EH (cell line): ENCODE measurements at places on chromosomes 1 and 21.
A peak's percentile ranks its signal among the peaks of the same experiment; 100 is the strongest.

GRCh38 chr1:6083801-6084446 is 38.2 kb downstream of the KCNAB2 start:
- peak; percentile 59 for DNase-seq

DNA sequence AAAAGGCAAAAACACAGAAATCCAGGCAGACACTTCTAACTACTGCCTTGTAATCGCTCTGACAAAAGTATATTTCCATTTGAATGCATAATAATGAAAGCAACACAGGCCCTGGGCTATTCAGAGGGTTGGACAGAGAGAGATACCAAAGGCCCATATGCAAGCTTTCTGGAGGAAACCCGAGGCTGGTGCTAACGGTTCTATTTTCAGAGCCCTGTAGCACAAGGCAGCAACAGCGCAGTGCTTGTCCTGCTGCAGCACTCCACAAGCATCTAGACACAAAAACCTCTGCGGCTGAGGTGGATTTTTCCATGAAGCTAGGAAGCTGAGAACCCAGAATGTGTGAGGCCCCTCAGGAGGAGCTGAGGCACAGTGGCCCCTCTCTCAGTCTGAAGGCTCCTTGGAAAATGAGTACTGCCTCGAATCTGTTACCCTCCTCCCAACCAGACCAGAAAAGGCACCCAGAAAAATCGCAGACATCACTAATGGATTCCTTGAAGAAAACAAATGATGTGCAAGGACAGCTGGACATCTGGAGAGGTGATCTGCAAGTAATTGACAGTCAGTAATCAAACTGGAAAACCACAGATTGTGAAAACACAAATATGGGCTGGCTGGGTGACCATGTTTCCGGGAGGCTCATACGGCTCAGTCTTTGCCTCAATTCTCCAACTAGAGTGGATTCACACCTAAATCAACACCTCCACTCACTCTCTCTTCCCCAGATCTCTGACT is 54.0 kb downstream of the COLGALT2 start:
- DNase-seq = peak; percentile 41

- no peak for DNase-seq
These were observed 77.4 kb downstream of the STUM start for GRCh38 chr1:226625832-226626576.

GRCh38 chr21:18725653-18726052 is 322.1 kb upstream of the TMPRSS15 start:
- no peak for DNase-seq

DNA sequence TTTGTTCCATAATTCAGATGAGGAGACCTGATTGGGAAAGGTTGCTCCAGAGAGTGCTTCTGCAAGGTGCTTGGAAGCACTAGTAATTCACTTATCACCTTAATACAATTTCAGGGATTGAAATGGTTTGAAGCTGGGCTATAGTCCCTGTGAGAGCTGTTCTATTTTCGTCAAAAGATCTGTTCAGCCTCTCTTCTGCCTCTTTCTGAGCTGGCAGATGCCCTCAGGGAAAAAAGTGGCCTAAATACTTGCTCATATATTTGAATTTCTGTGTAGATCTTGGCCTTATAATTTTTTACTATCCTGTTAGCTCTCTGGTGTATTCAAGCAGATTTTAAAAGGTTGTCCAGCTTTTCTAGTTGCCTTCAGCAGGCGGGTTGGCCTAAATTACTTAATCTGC is 22.3 kb downstream of the C1orf146 start:
- DNase-seq = peak; percentile 1

- no peak for DNase-seq
These were observed 37.8 kb downstream of the GPA33 start for GRCh38 chr1:167052389-167052788.

DNA sequence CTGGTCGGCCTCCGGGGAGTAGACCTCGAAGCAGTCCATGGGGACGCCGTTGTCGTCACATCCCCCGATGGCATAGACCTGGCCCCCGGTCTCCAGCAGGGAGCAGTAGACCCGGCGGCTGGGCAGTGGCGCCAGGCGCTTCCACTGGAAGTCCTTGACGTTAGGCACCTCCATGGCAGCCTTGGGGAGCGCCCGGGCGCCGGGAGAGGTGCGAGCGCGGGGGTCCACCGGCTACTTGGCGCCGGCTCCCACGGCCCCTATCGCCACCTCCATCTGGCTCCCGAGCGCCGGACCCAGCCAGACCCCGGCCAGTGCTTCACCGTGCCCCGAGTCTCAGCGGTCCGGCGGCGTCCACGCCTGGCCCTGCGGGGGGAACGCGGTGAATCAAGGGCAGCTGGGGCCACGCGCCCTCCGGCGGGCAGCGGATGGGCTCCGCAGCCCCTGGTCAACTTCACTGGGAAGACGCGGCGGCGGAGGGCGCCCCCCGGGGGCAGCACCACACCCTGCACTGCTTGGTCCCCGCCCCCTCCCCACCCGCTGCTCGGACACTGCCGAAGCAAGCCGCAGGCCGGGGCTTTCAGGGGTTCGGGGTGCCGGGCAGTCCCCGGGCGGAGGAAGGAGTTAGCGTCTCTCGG is 13.2 kb downstream of the KLHDC8A start:
- no peak for DNase-seq

DNA sequence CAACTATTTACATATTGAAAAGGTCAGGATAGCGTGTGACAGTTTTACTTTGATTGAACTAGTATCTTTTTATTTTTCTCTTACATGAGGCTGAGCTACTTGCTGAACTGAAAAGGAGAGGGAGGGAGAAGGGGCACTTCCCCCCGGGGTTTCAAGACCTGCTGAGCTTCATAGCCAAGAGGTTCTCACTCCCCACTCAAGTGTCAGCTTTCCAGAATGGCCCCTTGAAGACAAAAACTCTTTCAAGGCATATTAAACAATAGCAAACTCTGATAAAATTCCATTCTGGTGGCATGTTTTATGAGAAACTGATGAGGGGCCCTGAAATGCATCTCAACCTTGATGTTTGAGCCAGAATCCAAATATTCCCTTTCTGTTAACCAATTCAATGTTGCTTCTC is 143.0 kb downstream of the KAZN start:
- DNase-seq = no peak

- DNase-seq = peak; percentile 86
These were observed 48.9 kb downstream of the CHML start for GRCh38 chr1:241591317-241591716.
